ENCODE measurements at places on chromosomes 3 and 15.
A peak's percentile ranks its signal among the peaks of the same experiment; 100 is the strongest.

GRCh38 chr3:58899159-58899952, 150.5 kb downstream of the CFAP20DC start:
- DNase-seq, result peak; percentile 12

DNA sequence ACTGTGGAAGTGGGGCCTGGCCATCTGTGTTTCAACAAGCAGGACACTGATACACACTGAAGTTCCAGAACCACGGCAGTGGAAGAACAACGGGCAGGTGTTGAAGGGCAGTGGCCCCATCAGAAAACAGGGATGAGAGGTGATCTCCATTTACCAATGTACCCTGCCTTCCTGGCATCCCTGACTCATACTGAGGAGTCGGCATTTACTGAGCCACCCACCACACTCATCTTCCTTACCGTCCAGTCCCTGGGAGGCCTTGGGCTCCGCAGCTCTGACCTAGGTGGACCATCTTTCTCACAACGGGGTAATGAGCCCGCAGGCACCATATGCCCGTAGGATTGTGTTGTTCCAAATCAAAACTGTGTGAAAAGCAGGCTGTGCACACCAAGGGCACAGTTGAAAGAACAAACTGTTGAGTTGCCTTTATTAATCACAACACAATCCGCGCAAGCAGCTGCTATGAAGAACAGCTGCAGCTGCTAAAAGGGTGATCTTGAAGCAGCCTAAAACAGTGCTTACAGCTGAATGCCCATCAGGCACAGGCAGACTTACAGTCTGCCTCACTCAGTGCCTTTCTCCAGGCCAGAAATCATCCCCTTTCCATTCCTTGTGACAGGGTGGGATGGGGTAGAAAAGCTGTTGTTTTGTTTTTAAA, 12.9 kb downstream of the MB21D2 start:
- DNase-seq, result no peak

DNA sequence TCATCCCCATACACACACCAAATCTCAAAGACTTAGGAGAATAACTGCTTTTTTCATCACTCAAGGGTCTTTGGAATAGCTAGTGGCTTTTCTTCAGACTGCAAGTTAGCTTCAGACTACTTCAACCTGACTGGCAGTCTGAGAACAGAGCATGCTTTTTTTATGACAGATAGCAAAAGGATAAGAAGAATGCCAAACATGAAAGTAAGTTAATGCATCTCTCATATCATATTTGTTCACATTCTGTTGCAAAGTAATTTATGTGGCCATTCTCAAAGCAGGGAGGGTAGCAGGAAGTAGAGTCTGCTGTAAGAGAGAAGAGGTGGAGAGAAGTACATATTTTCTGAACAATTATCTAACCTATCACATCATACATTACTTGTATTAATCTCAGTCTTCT, 544.4 kb downstream of the ZPLD1 start:
- no peak for DNase-seq

GRCh38 chr15:45481135-45481534, 41.4 kb downstream of the SLC30A4 start:
- DNase-seq, result no peak

GRCh38 chr15:44215594-44215993, 20.5 kb upstream of the FRMD5 start:
- peak; percentile 96 for DNase-seq

DNA sequence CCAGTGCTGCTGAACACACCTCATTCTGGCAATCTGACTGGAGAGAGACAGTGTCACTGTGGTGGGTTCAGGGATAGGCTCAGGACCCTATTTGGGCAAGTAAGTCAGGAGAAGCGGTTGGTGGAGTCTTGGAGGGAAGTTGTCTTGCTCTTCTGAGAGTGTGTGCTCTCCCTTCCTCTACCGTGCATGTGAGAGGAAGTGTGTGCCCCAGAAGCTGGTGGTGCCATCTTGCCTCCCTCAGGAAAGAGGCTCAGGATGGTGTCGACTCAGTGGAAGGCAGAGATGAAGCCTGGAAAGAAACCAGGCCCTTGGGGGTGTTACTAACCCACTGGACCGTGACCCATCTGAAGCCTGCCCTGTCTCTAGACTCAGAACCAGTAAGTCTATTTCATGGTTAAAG, 6.8 kb upstream of the RARRES1 start:
- no peak for DNase-seq

- DNase-seq, result no peak
These were observed 60.4 kb upstream of the CHD2 start for GRCh38 chr15:92839696-92840095.

GRCh38 chr15:78083687-78084448, 6.4 kb upstream of the TBC1D2B start:
- no peak for DNase-seq

GRCh38 chr3:154130540-154130939, 9.3 kb downstream of the ARHGEF26 start:
- no peak for DNase-seq

DNA sequence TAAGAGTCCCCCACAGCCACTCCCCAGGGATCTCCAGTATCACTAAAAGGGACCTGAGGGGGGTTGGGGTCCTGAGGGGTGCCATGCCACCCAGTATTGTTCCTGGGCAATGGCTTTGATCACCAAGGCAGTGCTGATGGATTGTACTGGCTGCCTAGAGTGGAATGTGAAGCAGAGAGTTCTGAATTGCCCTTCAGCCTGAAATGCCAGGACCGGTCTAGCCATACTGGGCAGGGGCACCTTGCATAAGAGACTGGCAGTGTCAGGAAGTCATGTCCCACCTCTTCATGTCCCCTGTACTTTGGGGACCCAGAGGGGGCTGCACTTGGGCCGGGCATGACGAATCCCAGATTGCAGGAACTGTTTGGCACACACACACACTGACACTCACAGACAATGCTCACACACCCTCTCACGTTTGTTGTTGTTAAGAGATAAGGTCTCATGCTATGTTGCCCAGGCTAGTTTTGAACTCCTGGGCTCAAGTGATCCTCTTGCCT, 4.5 kb upstream of the TKT start:
- DNase-seq, result no peak

- DNase-seq, result no peak
These were observed 94.9 kb downstream of the ST6GAL1 start for GRCh38 chr3:187025254-187025655.

GRCh38 chr3:23668430-23668904, 137.3 kb upstream of the UBE2E1 start:
- DNase-seq, result peak; percentile 86

- no peak for DNase-seq
These were observed 77.1 kb upstream of the MCTP2 start for GRCh38 chr15:94154255-94154654.

- DNase-seq, result no peak
These were observed 14.0 kb upstream of the SLC25A26 start for GRCh38 chr3:66206806-66207205.

DNA sequence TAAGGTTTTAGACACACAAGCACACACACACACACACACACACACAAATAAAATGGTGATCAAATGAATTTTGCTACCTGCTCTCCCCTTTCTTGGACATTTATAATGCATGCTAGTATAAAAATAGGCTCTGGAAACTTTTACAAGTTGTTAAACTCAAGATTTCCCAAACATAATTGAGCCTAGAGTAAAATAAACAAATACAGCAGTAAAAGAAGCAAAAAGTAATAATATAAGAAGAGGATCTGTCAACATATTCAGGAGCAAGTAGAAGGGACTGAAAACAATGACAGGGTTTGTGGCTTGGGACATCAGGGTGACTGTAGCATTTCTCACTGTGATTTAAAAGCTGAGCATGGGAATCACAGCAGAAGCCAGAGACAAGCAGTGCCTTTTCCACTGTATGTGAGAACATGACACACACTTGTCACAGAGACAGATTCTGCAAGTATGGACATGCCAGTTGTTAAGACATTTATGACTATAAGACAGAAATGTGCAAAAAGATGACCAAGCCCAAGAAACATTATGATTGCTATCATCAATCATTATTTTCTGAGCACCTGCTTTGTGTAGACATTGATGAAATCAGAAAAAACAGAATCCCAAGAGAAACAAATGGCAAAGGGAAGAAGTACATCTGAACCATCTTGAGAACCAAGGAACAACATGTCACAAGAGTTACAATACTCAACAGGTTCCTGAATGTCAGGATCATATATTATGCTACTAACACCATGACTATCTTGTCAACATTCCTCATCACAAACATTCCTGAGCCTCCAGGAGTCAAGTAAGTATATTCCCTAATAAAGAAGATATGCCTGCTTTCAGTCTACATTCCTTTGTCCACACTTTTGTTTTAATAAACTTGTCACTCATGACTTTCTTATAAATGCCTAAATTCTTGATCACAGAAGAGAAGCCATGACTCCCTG, 7.1 kb downstream of the THRB start:
- no peak for DNase-seq

- DNase-seq, result no peak
These were observed 20.2 kb downstream of the DBR1 start for GRCh38 chr3:138154534-138154933.

DNA sequence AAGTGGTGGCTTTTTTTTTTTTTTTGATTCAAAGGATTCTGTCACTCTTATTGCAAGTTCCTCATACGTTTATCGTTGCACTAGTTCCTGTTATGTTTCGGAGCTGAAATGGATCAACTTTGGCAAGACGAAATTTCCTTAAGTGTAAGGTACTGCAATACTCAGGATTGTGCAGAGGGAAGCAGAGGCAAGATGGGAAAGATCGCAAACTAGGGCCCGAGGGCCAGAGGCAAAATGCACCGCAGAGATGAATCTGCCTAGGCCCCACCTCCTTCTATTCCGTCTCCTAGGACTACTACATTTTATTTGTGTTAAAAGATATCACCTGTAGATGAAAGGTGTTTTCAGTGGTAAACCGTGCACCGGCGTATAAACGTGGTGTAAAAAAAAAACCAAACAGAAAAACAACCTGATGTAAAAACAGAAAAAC, 331 bp downstream of the RNU6-1 start:
- DNase-seq, result peak; percentile 69

DNA sequence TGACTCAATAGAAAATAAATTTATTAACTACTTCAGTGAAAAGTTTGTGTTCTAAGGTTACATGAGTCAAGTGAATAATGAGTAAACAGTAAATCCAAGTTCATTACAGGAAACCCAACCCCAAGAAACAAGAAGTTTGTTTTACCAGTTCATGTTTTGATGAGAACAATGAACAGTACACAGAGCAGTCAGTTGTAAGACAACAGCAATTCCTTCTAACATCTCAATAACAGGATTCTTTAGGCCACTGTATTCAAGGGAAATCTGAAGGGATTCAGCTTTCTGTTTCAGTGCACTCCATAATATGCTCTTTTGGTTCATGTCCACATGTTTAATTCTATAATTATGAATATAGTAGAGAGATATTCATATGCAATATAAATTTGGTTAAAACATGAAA, 18.4 kb downstream of the ATR start:
- DNase-seq, result no peak

GRCh38 chr15:74123131-74123429, 7.3 kb upstream of the ISLR2 start:
- no peak for DNase-seq

DNA sequence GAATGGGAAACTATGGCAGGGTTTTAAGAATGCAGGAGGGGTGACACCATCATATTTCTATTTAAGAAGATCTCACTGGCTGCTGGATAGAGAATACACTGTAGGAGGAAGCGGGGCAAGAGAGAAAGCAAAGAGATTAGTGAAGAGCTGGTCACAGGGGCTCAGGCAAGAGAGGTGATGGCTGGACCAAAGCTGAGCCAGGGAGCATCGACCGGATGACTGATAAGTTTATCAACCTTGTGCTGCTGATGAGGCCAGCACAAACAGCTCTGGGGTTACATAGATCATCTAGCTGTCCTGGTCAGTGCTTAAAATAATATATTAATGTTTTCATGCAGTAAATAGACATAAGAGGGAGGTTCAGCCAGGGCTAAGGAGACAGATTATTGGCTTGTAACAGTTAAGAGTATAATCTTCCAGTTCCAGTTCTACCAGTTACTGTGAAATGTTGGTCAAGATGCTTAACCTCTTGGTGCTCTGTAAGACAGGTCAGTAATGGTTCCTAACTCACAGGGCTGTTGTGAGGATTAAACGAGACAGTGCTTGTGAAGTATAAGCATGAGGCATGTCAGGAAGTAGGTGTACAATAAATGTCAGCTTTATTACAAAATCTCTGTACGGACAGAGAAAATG, 201.0 kb upstream of the FEZF2 start:
- no peak for DNase-seq

DNA sequence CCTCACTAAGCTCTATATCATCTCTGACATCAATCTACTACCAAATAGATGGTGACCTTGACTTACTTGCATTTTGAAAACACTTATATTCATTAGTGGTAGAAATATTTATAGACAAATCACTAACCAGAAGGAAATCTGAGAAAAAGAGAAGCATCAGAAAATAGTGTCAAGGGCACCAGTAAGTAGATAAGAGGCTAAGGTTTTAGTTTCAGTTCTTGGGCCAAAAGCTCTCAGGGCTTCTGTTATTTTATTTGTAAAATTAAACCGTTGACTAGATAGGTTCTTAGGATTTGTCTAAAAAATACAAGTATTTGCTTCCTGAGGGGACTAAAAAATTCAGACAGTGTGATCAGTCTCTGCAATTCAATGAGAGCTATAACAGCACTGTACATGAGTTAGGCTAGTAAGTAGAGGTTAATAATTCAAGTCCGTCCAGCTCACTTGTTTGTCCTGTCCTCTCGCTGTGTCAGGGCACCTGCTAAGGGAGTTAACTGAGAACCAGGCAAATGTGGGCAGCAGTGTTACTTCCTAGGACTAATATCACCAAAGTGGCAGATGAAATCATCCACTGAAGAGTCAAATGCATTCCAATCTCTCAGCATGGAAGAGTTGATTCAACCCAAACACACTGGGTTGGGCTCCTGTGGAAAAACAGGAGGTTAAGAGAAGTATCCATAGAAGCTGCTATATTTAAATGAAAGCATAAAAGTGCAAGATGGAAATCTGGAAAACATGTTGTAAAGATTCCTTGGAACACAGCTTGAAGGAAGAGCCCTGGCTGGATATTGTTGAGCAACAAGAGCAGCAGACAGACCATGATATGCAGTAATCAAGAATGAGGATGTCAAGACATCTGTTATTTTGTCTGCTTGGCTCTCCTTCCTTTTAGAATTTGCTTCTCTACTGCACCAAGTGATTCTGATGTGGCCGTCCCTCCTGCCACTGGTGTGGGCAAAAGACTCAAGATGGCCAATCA, 134.9 kb upstream of the ZBTB20 start:
- DNase-seq, result peak; percentile 41

DNA sequence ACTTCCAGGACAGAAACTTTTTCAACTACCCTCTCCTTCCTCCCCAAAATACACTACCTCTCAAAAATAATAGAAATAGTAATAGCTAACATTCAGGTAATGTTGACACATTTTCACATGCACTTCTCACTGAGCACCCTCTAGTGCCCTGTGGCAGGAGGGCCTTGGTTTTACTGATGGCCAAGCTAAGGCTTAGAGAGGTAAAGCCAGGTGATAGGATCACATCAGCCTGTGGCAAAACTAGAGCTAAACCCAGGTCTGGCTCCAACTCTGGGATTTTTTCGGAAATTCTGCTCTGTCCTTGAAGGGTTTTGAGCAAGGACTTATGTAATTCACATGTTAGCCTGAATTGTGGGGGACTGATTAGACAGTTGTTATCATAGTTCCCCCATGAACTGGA, 922 bp upstream of the TAMM41 start:
- peak; percentile 3 for DNase-seq

Measured in GM23248 (cell line).